ENCODE measurements at places on chromosomes 4 and X.

DNA sequence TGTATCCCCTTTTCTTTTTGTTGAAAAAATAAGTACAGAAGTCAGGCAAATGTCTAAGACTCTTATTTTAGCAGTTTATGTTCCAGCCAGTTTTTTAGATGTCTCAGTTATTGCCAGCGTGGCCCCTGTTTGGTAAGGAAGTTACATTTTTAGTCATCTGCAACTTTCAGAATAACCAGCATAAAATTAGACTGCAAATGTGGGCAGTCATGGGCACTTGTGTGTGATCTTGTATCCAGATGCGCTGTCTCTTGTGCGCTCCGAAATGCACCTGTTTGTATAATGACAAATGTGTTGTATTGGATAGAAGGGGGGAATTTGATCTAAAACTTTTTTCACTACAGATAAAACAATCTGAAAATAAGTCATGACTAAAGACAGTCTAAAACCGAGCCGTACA lies 44.3 kb upstream of the CLCN4 start:
- no peak for DNase-seq

DNA sequence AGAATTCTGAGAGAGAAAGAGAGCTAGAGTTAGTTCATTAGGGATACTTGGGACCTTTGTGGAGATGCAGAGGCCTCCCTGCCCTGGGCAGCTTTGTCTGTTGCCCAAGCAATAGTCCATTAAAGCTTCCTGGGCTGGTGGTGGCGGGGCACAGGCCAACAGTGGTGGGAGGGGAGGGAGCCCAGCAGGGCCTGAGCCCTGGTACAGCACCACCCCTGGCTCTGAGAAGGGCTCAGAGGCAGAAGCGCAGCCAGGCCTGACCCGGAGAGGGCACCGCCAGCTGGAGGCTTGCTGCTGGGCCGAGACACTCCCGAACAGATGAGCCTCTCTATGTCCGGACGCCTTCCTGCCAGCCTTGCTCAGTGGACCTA lies 65.3 kb downstream of the EFNB1 start:
- no peak for DNase-seq

DNA sequence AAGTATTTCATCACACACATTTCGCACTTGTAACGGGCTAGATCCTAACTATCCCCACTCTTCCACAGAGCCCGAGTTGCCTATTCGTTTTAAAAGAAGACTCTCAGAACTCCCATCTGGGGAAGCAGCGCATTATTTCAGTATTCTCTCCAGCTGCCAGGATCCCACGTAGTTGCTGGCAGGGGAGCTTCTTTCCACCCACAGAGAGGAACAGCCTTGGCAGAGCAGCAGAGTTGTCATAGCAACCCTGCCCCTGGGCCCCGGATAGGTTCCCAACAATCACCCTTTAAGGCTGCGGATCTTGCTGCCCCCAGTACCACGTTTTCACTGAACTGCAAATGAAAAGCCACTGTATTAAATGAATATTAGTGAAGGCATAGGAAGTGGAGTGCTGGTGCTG lies 106.7 kb downstream of the GPM6A start:
- peak; percentile 89 for DNase-seq

GRCh38 chr4:41881981-41882624 lies 53.1 kb upstream of the TMEM33 start:
- no peak for DNase-seq

DNA sequence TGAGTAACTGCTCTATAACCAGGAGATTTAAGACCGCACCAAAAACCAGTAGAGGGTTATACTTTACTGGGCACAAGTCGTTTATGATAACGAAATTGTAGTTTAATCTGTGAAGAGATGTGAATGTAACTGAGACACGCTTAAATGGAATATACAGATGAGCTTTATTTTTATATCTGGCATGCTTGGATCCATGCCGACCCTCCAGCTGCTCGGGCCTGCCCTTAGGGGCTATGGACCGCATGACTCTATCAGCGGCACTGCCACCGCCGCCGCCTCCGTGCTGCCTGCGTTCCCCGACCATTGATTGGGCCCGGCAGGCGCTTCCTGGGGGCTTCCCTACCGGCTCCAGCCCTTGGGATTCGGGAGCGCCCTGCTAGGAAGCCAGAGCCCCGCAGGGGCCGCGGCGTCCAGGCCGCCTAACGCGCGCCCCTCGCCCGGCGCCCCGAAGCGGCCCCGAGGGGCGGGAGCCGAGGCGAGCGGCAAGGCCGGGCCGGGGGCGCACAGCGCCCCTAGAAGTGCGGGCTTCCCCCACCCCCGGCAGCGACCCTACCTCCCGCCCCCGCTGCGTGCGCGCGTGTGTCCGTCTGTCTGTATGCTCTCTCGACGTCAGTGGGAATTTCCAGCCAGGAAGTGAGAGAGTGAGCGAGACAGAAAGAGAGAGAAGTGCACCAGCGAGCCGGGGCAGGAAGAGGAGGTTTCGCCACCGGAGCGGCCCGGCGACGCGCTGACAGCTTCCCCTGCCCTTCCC lies at the start of gene NFKB1:
NFKB1 (plus strand) TSS at position 664 of the 751 bp plus-strand sequence. CDS start 24,160 bp downstream, outside the sequence.
- DNase-seq = peak; percentile 11

DNA sequence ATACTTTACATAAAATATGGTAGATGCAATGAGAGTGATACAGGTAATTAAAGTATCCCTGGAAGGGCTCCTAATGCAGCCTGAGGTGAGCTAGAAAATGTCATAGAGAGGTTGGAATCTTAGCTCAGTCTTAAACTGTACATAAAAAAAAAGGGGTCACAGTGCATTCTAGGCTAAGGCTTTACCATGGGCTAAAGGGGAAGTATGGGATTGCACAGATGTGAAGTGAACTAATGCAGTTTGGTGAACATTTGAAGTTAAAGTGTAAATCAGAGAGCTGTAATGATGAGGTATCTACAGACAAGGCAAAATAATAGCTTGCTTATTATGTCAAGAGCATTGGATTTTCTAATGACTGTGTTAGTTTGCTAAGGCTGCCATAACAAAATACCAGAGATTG lies 405.9 kb downstream of the ADGRL3 start:
- no peak for DNase-seq

DNA sequence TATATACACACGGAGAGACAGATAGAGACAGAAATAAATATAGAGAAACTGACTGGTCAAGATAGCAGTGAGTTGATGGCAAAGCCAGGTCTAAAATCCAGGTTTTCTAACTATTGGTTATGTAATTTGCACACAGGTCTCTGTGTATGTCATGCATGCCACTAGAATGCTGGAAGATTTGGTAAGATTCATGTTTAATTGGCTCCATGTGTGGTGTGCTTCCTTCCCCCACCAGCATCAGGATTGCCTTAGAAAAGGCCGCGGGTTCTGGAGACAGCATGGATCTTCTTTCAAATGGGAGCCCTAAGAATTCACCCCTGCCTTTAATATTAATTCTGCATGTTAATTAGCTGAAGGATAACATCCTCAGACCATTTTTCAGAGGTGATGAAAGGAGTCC lies 31.3 kb downstream of the HAND2 start:
- DNase-seq = no peak

DNA sequence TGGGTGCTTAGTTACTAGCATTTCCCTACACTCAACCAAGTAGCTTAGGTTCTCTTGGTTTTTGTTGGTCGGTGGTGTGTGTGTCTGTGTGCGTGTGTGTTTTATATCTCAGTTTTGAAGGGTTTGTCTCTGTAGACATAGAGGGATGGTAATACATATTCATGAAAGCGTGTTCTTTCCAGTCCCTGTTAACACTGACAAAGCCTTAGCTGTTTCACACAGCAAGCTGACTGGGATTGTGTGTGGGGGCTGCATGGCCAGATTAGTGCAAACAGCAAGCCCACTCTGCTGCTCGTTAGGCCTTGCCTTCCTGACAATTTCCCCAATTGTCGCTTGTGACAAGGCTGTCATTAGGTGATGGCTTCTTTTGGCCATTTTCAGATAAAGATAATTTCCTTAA lies 43.9 kb downstream of the ALPK1 start:
- no peak for DNase-seq

DNA sequence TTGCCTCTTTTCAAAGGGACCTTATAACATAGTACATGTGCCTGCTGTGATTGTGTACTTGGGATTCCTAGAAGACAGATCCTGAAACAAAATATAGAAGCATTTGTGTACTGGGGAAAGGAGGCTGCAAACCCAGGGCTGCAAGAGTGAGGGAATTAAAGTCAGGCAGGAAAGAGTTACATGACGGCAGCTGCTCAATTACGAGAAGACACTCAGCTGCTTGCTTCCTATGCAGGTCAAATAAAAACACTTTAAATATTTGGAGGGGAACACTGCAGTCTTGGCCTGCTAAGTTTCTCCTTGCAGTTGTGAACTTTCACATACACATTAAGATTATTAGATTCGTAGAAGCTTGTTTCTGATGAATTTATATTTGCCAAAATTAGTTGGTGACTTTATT lies 191.9 kb upstream of the CXCL13 start:
- no peak for DNase-seq

- no peak for DNase-seq
Measured at GRCh38 chr4:3514806-3515501, 17.3 kb downstream of the LRPAP1 start.

- DNase-seq = no peak
Measured at GRCh38 chr4:172819353-172819752, 349.3 kb upstream of the GALNT7 start.

- no peak for DNase-seq
Measured at GRCh38 chr4:3640587-3640962, 108.4 kb upstream of the LRPAP1 start.

DNA sequence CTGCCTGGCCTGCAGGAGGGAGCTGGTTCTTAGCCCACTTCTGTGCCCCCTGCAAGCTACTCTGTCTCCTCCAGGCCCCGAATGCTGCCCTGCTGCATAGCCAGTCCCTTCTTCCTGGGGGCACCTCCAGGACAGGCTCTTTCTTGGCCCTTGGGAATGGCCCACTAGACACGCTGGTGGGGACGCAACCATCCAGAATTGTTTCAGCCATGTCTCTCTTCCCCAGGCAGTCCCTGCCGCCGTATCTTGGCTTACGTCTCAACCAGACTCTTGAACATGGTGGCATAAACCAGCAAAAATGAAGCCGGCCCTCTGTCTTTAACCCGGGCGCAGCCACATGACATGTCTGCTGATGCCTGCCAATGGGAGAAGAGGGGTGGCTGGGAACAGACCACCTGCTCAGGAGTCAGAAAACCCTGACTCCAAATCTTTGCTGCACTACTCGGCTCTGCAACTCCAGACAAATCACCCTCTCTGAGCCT lies 9.0 kb downstream of the LRPAP1 start:
- no peak for DNase-seq

DNA sequence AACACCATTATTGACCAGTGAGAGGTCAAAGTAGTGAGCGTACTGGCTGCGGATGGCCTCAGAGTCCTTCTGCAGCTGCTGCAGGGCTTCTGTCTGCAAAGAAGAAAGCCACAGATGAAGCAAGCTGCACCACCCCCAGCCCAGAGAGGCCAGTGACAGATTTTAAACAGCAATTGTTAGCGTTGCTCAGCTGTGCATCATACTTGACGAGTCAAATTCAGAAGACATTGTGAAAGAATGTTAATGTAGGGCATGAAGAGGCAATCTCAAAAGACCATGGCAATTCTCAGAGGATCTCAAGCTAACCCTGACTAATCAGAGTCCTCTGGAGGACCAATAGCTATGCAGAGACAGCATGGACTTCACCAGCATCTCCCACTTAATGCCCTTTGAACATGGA lies 16.6 kb downstream of the DKC1 start:
- DNase-seq = no peak

- DNase-seq = no peak
Measured at GRCh38 chr4:132530861-132531260, 618.2 kb upstream of the PCDH10 start.
